ENCODE measurements at places on chromosomes 2 and 18.

DNA sequence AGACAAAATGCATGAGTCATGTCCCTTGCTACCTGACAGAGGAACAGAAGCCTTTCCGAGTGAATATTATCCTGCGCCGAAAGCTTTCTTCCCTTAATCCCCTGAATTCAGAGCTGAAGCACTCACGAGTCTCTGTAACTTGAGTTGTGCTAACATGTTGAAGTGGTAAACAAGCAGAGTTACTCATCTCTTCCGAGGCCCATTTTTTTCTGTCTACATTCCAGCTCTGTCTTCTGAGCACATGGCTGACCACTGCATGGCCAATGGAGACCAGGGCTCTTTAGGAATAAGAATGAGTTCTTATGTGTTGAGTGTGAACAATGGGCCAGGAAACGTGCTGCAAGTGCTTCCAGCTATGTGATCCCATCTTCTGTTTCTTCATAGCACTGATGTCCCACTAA, 73.1 kb upstream of the PID1 start:
- DNase-seq, result no peak

DNA sequence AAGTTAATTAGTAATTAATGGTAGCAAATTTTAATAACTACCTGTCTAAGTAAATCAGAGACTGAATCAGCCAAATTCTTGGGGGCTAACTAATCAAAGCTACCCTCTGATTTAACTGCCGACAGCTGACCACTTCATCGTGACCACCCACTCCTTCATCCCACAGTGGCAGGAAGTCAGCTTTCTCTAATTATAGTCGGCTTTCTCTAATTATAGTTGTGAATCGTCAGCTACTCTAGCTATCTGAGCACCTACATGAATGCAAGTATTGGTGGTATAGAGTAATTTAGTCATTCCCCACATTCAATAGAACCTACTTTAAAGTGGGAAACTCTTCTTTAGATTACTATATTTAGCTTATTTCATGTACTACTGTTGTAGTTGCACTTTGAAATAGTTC, 185.5 kb downstream of the PTGR3 start:
- DNase-seq, result no peak

DNA sequence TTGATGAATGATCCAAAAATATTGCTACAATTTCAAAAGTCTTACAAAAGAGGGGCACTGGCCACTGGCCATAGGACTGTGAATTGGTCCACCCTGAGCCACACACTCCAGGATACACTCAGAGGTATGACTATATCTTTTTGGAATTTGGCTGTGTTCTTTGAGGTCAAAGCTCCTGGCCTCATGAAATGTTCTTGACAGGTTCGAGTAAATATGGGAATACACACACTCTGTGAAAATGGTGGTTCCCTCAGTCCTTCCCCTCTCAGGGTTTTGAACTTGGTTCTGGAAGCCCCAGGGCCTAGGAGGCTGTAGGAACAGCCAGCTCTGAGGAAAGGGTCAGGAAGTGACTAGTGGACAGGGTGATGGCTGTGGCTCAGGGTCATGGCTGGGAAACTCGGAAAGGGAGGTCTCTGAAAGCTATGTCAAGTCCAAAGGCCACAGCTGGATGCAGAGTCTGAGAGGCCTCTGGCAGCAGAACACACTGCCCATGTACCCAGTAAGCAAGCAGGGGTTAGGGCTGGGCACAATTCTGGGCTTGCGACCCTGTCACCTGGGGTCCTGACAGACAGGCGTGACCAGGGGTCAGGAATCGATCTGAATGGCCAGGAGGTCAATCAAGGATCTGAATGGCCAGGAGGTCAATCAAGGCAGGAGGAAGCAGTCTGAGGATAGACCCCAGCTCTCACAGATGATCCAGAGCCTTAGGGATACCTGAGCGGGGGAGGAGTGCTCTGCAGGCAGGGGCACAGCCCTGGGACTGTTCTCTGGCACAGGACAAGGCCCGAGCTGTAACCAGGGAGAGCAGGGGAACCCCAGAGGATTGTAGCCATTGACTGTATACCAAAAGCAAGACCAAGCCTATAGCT, 223.4 kb upstream of the SMAD2 start:
- DNase-seq, result no peak

DNA sequence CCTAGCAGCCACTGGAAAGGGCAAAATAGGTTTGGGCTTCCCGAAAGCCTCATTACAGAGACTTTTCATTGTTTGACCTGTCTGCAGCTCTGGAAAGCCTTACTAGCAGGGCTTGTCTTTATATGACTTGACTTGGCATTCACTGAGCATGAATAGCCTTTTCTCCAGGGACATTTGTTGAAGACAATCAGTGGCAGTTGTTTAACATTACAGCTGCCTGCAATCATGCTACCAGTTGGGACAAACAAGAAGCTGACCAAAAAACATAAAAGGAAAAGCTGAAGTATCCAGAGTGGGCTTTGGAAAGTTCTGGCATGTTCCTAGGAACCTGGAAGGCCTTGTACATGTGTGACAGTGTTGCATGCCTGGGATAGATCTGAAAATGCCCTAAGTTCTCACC, 121.4 kb downstream of the KCNF1 start:
- DNase-seq, result no peak

DNA sequence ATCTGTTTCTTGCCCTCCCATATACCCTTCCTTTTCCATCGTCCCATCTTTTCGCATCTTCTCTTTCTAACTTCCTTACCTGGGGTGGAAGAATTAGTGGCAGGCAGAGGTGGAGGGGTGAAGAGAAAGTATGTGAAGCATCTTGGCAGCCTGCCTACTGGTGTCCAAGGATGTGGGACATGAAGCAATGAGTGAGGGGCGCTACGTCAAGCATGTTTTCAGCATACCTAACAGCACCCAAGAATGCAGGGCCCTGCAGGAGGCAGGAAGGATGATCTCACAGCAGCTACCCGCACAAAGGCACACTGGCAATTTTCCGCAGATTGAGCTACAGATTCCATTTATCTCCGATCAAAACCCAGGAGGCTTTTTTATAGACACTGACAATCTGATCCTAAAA, 42.2 kb downstream of the METTL4 start:
- no peak for DNase-seq

- no peak for DNase-seq
These were observed 56.9 kb upstream of the SPRED2 start for GRCh38 chr2:65489269-65489668.

GRCh38 chr2:241571821-241572620, 13.5 kb downstream of the BOK start:
- DNase-seq, result no peak

- no peak for DNase-seq
These were observed 17.7 kb downstream of the ADNP2 start for GRCh38 chr18:80126797-80127196.

DNA sequence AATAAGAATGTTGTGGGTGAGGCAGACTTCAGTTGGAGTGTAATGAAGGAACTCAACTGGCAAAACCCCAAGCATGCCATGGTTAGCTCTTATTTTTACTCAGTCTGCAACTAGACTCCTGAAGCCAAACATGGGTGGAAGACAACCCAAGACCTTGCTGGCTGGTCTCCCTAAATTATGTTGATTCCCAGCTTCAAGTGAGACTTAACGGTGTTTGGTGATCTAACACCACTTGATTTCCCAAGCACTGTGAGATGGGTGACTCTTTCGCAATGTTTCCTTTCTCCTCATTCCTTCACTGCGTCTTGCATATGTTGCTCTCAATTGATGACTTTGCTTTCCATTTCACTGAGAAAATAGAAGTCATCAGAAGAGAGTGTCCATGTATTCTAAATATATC, 693.1 kb downstream of the DCC start:
- no peak for DNase-seq

DNA sequence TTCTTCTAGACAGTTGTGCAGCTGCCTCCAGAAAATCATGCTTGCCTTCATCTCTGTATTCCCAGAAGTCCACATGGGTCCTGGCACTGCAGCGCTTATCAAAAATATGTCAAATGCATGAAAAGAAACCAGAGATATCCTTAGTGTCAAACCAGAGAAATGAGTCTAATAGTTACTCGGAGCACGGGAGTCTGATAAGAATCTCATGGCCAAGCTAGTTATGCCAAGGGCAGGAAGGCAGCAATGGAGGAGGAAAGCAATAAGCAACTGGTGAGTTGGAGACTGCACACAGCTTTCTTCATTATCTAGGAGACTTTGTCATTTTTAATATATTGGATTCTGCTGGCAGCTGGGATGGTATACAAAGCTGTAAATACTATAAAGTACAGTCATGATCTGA, 38.6 kb downstream of the TRIB2 start:
- no peak for DNase-seq

- no peak for DNase-seq
These were observed 31.7 kb downstream of the LRP2 start for GRCh38 chr2:169330555-169331198.

DNA sequence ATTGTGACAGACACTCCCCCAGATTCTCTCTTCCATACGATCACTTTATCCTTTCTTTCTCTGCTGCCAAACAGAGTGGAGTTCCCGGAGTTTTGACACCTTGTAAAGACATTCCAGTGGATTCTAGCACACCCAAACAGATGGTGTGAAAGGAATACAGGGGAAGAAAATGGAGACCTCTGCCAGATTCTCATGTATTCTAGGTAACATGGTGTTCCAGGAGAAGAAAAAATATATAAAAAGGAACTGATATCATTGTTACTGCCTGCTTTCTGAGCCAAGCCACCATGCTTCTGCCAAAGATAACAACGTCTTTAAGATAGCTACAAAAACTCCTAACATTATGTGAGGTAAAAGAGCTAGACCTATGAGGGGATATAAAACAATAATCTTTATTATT, 136.5 kb downstream of the TXNL1 start:
- no peak for DNase-seq

DNA sequence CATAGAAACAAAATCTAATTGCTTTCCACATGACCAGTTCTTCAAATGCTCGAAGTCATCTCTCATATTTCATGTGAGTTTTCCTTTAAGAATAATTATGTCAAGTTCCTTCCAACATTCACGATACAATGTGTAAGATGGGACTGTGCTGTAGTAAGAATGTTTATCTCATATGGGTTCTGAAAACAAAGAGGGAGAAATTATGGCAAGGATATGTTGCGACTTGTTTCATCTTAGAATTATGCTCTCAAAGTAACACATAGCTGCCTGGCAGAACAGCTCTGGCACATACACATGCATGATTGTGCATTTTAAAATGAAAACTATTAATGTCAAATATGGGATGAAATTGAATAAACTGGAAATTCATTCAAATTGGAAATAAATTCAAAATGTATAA, 314.8 kb upstream of the ACVR2A start:
- no peak for DNase-seq

DNA sequence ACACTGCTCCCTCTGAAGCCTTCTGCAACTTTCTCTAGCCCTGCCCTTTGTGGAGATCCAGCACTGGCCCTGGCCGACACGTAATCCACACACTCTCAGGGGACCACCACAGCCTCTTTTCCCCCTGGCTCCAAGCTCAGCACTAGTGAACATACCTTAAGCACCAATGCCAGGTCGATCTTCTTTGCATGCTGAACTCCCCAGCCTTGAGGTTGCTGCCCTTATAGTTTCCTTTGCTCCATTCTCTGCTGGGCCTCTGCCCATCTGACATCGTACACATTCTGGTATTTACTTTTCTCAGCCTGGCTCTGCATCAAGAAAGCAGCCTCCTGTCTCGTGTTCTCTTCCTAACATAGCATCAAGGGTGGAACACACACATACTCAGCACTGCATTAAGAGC, 361.5 kb downstream of the LPIN1 start:
- peak; percentile 62 for DNase-seq

- DNase-seq, result no peak
These were observed 383.7 kb upstream of the SLC14A2 start for GRCh38 chr18:45231617-45232016.

DNA sequence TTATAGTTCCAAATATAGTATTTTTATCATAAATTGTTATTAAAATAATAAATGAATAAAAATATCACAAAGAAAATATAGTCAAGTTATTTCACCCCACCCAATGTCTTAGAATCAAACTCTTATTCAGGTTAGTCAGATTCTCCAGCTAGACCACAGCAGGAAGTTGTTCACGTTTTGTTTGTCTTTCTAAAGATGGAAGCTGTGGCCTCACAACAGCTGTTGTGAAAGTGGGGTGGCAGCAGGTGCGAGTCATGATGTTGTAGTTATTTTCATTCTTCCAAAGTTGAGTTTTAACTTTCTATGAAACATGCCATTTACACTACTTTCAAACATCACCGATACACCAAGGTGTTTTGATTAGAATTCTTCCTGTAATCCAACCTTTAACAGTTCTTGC, 272.9 kb downstream of the SLC8A1 start:
- DNase-seq, result no peak

GRCh38 chr2:26780203-26780760, 5.6 kb upstream of the CENPA start:
- no peak for DNase-seq

GRCh38 chr2:108701208-108701607, 18.1 kb upstream of the RANBP2 start:
- DNase-seq, result no peak

GRCh38 chr2:161422816-161423403, 6.8 kb downstream of the TBR1 start:
- DNase-seq, result no peak

DNA sequence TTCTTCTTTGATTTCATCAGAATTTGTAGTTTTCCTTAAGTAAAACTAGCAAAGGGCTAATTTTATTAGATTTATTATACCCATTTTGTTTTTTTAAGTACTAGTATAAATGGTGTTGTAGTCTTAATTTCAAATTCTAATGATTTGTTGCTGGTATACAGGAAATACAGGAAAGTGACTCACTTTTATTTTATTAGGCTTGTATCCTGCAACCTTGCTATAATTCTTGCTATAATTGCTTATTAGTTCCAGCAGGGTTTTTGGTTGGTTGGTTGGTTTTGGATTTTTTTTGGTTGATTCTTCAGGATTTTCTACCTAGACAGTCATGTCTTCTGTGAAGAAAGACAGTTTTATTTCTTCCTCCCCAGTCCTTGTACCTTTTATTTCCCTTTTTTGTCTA, 110.6 kb upstream of the IL1R2 start:
- no peak for DNase-seq

GRCh38 chr2:180058993-180059392, 51.9 kb upstream of the CWC22 start:
- no peak for DNase-seq

GRCh38 chr2:203772456-203773165, 66.2 kb downstream of the CD28 start:
- no peak for DNase-seq

- no peak for DNase-seq
These were observed 180.9 kb upstream of the GALNT5 start for GRCh38 chr2:157076526-157077161.
